Neural progenitor cell (in vitro differentiated cells): ENCODE measurements at places on chromosomes 12 and 14. TPM values are rescaled to one million over a fixed set of nuclear protein-coding genes. Genes with fewer than 3 reads are reported as not detected.

GRCh38 chr12:120019938-120020337 lies 30.9 kb downstream of the BICDL1 start:
- H3K4me1 ChIP-seq = no peaks in the 10 kb centered on the region
- no peaks in the 10 kb centered on the region for H3K36me3 ChIP-seq
- H3K4me3 ChIP-seq = no peak overlapping the region
- H3K27ac ChIP-seq = no peak overlapping the region

- H3K4me1 ChIP-seq = peaks cover 31% of the 10 kb centered on the region
- peaks cover 16% of the 10 kb centered on the region for H3K36me3 ChIP-seq
- no peak for DNase-seq
- H3K27ac ChIP-seq = no peak overlapping the region
These were observed 30.3 kb downstream of the CORO1C start for GRCh38 chr12:108700833-108701541.

The ADCY6 gene
- 22.4 and 42.4 TPM in 2 replicates for total RNA-seq

DNA sequence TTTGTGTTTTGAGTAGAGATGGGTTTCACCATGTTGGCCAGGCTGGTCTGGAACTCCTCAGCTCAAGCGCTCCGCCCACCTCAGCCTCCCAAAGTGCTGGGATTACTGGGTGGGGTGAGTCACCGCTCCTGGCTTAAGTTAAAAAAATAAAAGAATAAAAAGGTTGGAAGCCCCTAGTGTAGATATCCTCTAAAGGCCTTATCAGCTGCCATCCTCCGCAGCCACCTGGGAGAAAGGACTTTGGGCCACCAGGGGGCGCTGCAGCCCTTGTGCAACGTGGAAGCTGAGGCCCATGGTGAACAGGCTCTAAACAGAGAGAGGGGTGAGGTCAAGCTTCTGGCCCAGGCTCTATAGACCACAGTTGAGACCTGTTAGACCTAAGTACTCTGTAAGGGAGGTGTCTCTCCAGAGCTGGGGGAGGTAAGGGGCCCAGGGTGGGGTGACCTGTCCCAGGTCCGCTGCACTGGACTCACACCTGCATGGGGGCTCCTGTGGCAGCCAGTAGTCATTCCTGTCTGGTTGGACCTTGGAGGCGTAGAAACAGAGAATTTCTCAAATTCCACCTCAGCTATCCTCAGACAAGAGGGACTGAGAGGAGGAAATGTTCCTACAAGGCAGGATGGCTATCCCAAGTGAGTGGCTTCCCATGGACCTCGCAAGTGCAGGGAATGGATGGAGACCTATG lies 14.0 kb upstream of the RACGAP1 start:
- H3K4me1 ChIP-seq = peaks cover 3% of the 10 kb centered on the region
- DNase-seq = peak; percentile 93
- H3K27ac ChIP-seq = no peak overlapping the region

The ACVRL1 gene
- 0.22 and 2.0 TPM in 2 replicates for total RNA-seq

DNA sequence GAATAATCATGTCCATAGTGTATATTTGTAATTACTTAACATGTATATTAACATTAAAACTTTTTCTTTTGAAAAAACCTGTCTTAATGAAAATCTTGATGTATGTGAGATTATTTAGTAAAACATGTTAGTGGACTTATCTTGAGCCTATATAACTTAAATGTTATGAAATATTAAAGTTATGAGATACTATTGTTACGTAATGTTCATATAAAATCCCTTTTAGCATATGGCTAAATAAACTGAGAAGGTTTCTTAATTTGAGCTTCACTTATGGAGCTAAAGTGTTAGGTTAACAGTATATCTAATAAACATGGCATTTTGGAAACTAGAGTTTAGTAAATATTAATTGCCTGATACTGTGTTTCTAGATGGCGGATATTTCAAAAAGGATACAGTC lies 59.9 kb downstream of the MIA2 start:
- H3K27me3 ChIP-seq = no peaks in the 10 kb centered on the region
- no peak overlapping the region for H3K4me3 ChIP-seq
- H3K27ac ChIP-seq = no peak overlapping the region
- H3K36me3 ChIP-seq = peaks cover 4% of the 10 kb centered on the region
- DNase-seq = no peak
- no peaks in the 10 kb centered on the region for H3K4me1 ChIP-seq

DNA sequence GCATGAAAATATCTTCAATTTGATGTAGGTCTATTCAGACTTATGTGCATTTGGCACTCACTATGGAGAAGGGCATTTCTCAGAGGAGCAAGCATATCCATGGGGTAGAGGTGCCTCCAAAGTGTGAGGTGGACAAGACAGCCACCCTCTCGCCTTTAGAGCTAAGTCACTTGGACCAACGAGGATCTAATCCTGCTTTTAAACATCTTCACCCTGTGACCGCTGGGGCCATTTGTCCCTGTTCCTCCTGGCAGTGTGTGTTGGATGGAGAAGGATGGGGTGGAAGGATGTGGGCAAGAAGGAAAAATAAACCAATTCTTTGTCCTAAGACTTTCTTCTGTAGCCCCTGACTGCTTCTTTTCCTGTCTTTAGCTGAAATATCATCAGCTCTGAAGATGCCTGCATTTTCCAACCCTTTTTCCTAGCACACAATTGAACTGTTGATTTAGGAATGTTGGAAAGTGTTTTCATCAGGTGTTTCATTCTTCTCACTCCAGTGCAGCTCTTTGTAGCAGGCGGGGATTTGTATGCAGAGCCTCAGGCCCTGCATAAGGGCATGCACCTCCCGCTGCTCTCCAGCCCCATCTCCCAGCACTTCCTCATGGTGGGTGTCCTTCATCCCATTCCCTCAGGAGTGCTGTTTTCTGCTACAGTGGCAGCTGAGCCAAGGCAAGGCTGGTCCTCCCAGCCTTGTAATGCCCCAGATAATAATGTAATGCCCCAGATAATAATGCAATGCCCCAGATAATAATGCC lies 5.3 kb downstream of the FGF6 start:
- H3K36me3 ChIP-seq = no peaks in the 10 kb centered on the region
- H3K4me3 ChIP-seq = no peak overlapping the region
- no peaks in the 10 kb centered on the region for H3K27me3 ChIP-seq
- peak; percentile 48 for DNase-seq
- H3K27ac ChIP-seq = no peak overlapping the region

DNA sequence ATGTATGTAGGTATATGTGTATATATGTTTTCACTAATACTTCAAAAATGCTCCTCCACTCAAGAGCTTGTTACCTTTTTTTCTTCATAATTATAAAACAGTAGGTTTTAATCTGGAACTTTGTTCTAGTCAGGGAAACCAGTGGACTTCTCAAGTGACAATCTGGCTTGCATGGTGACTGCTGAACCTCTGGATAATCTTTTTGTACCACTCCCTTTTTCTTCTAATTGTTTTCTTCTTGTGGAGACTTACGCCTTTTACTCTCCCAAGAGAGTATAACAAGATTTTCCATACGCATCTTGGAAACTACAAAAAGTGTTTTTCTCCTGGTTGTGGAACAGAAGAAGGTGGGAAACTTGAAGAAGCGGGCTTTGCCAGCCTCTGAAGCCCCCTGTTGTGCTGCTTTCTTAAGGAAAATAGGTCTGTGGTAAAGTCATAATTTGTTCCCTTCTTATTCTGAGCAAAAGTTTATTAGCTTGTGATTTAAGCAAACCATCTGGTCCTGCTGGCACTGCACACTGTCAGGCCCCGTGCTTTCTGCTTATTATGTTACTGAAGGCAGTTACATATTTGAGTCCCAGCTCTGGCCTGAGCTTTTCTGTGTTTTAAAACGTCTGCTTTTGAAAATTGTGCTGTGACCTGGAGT lies 291.8 kb downstream of the ERC1 start:
- no peak for DNase-seq
- H3K4me3 ChIP-seq = no peak overlapping the region
- no peaks in the 10 kb centered on the region for H3K27me3 ChIP-seq

DNA sequence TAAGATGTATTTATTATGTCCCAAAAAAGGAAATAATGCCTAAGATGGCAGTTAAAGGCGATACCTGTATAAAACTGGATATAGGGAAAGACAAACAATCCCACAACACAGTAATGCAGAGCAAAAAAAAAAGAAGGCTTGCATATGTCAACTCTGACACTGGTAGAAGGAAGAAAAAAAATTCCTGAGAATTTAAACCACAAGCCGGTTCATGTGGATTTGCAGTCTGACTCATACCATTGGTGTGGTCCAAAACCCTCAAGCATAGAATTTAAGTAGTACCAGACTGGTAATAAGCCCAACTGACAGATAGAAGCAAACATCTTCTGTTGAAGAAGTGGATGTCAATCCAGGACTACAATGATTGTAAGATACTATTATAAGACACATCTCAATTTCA lies 7.2 kb downstream of the DNAI7 start:
- H3K4me3 ChIP-seq = no peak overlapping the region
- DNase-seq = no peak
- H3K4me1 ChIP-seq = no peaks in the 10 kb centered on the region
- no peaks in the 10 kb centered on the region for H3K36me3 ChIP-seq

DNA sequence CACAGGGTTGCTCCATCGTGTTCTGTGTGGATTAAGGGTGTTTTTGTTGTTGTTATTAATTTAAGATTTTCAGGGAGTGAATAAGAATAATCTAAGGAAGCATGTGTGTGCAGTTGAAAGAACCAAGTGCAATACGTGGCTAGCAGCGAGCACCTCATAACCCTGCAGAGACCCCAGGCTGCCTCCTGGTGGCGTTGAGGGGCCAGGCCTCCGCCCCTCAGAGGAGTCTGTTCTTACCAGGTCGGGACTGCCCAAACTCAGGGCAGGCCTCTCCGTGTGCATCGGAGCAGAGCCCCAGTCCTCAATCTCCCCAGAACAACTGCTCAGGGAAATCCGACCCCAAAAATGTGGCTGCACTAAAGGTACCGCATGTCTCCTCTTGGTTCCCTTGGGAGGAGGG lies 36.8 kb downstream of the IL31 start:
- DNase-seq = peak; percentile 79
- no peak overlapping the region for H3K27ac ChIP-seq
- no peaks in the 10 kb centered on the region for H3K36me3 ChIP-seq
- H3K4me1 ChIP-seq = peaks cover 9% of the 10 kb centered on the region
- no peak overlapping the region for H3K4me3 ChIP-seq

GRCh38 chr14:23162005-23162404 lies 21.5 kb downstream of the SLC7A8 start:
- no peaks in the 10 kb centered on the region for H3K27me3 ChIP-seq
- no peak overlapping the region for H3K4me3 ChIP-seq
- DNase-seq = no peak

The TEX52 gene
- total RNA-seq = not detected in 2 replicates

DNA sequence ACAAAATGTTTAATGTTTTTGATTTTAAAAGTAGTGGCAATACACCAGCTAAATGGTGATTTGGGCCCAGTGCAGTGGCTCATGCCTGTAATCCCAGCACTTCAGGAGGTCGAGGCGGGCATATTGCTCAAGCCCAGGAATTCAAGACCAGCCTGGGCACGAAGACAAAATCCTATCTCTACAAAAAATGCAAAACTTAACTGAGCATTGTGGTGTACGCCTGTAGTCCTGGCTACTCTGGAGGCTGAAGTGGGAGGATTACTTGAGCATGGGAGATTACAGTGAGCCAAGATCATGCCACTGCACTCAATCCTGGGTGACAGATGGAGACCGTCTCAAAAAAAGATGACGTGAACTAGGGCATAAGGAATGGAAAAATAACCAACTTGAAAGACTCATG lies 4.7 kb downstream of the RPL36AL start:
- H3K4me1 ChIP-seq = peaks cover 7% of the 10 kb centered on the region
- peaks cover 4% of the 10 kb centered on the region for H3K36me3 ChIP-seq
- H3K27me3 ChIP-seq = no peaks in the 10 kb centered on the region
- H3K27ac ChIP-seq = no peak overlapping the region

The OTOGL gene
- total RNA-seq = 0.13 and 0.77 TPM in 2 replicates

The FLRT2 gene
- 8.5 and 8.7 TPM in 2 replicates for total RNA-seq

- no peak overlapping the region for H3K4me3 ChIP-seq
- H3K27ac ChIP-seq = no peak overlapping the region
- no peaks in the 10 kb centered on the region for H3K27me3 ChIP-seq
- DNase-seq = no peak
These were observed 1.8 kb downstream of the PLBD2 start for GRCh38 chr12:113359939-113360748.

The KRT86 gene
- not detected in 2 replicates for total RNA-seq

DNA sequence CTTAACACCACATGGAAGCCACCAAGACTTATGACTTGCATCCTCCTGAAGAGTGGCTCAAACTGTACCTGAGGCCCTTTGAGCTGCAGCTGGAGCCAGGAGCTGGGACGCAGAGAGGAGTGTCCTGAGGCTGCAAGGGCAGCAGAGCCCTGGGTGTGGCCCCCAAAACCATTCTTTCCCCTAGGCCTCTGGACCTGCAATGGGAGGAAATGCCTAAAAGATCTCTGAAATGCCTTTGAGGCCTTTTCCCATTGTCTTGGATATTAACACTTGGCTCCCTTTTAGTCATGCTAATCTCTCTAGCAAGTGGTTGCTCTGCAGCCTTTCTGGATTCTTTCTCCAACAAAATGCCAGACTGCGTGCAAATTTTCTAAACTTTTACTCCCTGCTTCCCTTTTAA lies 156.1 kb downstream of the SLC38A4 start:
- H3K36me3 ChIP-seq = no peaks in the 10 kb centered on the region
- no peaks in the 10 kb centered on the region for H3K4me1 ChIP-seq
- H3K27ac ChIP-seq = no peak overlapping the region
- H3K4me3 ChIP-seq = no peak overlapping the region
- DNase-seq = no peak
- H3K27me3 ChIP-seq = no peaks in the 10 kb centered on the region

DNA sequence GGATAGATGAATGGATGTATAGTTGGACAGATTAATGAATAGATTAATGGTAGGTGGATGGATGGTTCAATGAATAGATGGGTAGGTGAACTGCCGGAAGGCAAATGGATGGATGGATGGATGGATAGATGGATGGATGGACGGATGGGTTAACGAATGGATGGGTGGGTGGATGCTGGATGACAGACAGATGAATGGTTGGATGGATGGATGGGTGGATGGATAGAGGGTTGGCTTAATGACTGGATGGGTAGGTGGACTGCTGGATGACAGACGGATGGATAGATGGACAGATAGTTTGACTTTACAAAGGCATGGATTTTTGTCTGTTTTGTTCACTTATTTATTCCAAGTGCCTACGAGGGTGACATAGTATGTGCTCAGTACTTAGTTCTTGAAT lies 64.4 kb downstream of the WSCD2 start:
- no peak for DNase-seq
- no peak overlapping the region for H3K4me3 ChIP-seq
- no peaks in the 10 kb centered on the region for H3K27me3 ChIP-seq
- no peaks in the 10 kb centered on the region for H3K4me1 ChIP-seq
- H3K36me3 ChIP-seq = no peaks in the 10 kb centered on the region

DNA sequence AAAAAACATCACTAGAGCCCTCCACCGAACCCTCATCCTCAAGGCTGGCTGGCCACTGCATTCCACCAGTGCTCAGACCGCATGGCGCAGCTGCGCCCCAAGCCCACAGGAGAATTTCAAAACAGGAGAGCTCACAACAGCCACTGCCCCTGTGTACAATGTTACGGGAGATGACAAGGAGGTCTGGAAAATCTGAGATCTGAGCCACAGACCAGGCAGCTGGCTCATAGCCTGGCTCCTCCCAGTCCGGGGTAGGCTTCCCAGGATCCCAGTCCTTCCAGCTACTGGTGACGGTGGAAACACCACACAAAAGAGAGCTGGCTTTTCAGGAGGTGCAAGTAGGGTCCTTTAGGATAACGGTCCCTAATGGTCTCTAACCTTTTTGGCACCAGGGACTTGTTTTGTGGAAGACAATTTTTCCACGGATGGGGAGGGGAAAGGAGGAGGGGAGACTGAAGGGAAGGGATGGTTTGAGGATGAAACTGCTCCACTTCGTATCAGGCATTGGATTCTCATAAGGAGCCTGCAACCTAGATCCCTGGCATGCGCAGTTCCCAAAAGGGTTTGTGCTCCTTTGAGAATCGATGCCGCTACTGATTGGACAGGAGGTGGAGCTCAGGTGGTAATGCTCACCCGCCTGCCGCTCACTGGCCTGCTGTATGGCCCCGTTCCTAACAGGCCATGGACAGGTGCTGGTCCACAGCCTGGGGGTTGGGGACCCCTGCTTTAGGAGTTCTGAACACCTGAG lies 23.0 kb upstream of the NRDE2 start:
- peaks cover 19% of the 10 kb centered on the region for H3K4me1 ChIP-seq
- DNase-seq = no peak
- no peak overlapping the region for H3K4me3 ChIP-seq
- no peaks in the 10 kb centered on the region for H3K36me3 ChIP-seq
